Activated CD8-positive, alpha-beta memory T cell treated with anti-CD3 and anti-CD28 coated beads, Interleukin-2, amount 10 ng/mL, durations not matched to agents 7 days and 5 days (primary cell): ENCODE measurements at places on chromosomes 3 and 15.

DNA sequence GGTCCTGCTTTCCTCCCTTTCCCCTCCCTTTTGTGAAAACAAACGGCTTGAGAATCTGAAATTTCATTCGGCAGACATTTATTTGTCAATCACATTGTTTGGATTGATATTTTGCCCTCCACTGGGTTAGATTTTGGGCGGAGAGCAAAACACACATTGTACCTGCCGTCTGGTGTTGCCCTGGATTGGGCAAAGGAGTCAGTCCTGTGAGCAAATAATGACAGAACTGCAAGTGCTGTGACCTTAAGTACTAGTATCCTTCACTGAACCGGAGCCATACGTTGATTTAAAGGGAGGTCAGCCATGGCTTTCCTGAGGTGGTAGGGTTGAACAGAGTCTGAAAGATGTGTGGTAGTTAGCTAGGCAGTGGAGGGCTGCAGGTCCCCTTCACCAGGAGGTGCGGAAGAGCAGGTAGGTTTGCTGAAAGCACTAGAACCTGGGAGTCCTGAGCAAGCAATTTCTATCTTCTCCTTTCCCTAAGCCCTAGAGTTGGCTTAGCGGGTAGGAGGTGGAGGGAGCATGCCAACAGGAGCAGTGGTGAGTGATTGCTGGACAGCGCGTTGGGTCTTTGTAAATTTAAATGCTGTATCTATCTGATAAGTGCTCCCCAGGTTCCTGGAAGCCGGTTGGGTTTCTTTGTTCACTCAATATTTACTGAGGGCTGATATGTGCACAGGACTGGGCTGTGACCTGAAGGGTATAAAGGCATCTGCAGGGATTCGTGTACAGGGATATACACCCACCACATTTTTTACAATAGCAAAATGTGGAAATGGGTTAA is 2.0 kb downstream of the PDIA5 start:
- no peak for DNase-seq

DNA sequence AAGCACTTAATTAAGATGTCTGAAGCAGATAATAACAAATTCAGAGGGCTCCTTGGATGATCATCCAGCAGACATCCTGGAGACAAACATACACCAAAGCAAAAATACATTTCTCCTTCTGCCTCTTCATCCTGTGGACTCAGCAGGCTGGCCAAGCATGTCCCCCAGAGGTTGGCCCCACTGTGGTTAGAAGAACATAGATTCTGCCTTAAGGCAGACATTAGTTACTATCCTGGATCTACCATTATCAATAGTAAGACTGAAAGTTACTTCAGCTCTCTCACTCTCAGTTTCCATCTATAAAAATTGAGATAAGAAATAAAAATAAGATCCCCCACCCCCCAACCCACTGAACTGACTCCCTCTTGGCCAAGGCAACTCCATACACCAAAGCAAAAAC is 28.6 kb upstream of the TGFBR2 start:
- DNase-seq = no peak

DNA sequence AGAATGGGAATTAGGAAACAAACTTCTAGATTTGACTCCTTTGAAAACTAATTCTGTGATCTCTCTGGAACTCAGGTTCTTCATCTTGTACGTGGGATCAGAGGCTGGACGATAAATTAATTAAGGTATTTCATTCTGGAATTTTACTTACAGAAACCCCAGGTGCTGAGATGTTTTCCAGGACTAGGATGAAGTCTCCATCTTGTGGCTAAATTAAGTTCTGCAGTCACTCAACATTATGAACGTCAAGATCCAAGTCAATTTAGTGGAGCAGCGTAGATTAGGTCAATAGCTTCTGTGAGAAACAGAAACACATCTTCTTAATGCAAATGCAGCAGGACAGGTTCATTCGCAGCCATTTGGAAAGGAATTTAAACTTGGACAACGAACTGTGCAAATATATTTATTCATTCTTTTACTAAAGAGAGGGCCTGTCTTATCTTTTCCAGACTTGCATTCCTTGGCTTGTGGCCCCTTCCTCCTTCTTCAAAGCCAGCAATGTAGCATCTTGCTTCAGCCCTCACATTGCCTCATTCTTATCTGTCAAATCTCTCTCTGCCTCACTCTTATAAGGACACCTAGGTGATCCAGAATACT is 26.7 kb upstream of the TMC3 start:
- no peak for DNase-seq

DNA sequence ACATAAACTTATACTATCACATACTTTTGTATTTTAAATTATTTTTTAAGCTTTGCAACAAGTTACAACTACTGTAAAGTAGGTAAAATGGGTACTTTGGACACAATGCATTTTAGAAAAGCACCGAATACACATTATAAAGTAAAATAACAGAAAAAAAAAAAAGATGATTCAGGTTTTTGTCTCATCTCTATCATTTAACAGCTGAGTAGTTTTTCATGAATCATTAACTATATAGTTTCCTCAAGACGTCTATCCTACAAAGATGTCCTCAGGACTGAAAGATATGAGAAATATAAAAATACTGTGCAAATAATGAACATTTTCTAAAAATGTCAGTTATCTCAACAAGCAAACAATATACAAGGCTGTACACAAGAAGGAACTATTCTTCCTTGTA is 46.9 kb downstream of the ANKRD28 start:
- DNase-seq = no peak
